ENCODE measurements at places on chromosomes 1 and 21.

DNA sequence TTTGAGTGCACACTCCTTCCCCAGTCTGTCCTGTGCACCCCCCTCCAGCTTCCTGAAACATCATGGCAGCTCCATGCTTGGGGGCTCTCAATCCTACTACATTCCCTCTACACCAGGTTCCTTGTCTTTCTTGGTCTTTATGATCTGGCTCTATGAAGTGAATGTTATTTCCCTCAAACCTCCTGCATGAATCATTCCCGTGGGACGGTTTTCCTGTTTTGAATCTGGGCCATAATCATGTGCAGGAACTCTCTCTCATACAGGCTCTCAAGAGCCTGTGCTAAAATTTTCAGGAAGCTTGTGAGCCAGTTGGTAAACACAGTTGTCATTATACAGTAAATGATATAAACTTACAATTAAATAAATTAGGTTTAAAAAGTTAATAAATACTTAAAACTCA is 89.8 kb upstream of the KCNE2 start:
- no peak for DNase-seq

- DNase-seq = no peak
Measured at GRCh38 chr1:185431612-185432011, 114.6 kb upstream of the IVNS1ABP start.

DNA sequence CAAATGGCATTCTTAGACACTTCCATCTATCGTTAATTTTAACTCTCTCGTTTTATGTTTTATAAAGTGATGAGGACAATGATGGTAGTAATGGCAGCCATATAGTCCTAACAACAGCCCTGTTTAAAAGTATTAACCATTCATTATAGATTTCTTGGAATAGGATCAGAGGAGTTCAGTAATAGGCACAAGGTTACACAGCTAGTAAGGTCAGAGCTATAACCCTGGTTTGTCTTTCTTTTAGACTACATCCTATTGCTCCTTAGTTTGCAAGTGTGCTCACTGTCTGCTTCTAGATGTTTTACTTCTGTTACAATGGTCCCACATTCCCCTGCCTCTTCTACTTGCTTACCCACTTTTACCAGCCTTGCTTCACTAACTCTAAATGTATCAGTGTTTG is 50.9 kb downstream of the TLCD4 start:
- DNase-seq = no peak

- DNase-seq = no peak
Measured at GRCh38 chr21:28885853-28886177, 106.9 kb downstream of the LTN1 start.

DNA sequence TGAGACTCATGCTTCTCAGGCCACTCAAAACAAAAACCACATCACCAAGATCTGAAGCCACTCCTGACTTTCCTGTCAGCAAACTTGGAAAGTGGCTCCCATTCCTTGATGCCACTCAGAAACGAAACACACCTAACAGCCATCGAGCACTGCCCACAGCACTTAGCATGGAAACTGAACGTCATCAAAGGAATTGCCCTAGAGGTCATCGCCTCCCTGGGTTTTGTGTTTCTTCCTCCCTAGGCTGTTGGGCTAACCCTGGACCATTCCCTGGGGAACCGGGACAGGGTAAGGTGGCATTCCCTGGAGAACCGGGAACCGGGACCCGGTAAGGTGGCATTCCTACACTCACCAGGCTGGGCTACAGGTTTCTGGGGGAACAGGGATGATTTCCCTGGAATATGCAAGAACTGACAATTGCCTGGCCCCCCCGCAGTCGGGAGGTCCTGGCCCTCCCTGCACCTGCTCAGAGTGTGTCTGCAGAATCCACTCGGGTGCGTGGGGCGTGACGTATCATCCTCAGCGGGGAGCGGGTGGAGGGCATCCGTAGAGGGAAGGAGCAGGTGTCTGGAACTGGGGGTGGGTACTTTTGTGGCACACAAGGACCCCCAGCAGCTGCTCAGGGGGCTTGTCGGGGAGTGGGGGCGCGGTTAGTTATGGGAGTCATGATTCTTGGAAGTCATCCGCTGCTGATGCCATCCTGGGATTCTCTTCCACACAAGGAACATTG is 30.3 kb downstream of the SLC45A1 start:
- DNase-seq = no peak

- no peak for DNase-seq
Measured at GRCh38 chr1:191052888-191053287, 575.2 kb upstream of the BRINP3 start.

GRCh38 chr1:91166106-91166712 is 144.4 kb upstream of the ZNF644 start:
- DNase-seq = peak; percentile 43

DNA sequence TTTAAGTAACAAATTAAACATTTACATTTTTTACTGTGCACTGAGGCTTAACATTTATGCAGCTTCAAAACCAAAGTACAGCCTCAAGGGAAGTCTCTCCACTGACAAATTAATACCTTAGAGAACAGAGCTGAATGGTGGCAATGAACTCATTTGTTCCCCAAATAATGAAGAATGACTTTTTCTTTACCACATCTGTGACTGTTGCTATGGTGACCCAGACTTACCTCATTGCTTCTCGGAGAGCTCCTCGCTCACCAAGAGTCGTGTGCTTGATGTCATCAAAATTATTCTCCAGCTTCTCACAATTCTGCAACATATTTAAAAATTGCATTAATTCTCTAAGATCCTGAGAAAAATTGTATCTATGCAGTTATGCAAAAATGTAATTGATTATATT is 92.9 kb downstream of the DPYD start:
- DNase-seq = peak; percentile 10

GRCh38 chr1:97803026-97803425 is 117.8 kb downstream of the DPYD start:
- DNase-seq = no peak
